ENCODE measurements at places on chromosomes 6 and 20. TPM values are rescaled to one million over a fixed set of nuclear protein-coding genes. Genes with fewer than 3 reads are reported as not detected.
A peak's percentile ranks its signal among the peaks of the same experiment; 100 is the strongest.

DNA sequence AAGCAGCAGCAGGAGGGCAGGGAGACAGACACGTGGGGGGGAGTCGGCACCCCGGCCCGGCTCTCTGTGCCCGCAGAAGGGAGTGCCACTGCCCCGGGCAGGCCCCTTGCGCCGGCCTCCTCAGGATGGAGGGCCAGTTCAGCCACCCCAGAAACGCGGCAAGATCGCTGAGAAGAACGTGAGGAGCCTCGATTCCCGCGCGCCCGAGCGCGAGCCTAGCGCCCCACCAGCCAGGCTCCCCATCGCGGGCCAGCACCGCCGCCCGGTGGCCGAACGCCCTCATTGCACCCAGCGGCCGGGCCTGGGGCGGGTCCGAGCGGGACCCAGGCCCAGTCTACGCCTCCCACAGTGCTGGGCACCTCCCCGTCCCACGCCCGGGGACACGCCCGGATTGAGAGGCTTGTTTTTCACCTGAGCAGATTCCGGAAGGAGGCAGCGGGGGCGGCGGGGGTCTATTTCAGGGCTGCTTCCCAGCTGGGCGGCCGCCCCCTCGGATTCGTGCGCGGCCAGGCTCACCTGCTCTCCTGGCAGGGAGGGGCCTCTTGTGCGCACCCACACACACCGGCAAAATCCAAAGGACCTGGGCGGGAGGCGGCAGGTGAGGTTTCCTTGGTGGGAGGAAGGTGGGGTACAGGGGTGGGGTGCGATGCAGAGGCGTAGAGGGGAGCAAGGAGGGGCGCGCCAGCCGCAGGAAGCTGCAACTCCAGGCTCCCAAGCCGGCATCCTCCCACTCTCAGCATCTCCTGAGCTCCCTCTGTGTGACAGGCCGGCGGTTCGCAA, 9.0 kb upstream of the GRM4 start:
- peak; percentile 98 for DNase-seq

Gene MYT1
- polyA plus RNA-seq = 0.23 TPM

GRCh38 chr6:39263303-39264037, 34.2 kb upstream of the KCNK5 start:
- DNase-seq = no peak

Gene SLC17A2
- not detected for polyA plus RNA-seq

DNA sequence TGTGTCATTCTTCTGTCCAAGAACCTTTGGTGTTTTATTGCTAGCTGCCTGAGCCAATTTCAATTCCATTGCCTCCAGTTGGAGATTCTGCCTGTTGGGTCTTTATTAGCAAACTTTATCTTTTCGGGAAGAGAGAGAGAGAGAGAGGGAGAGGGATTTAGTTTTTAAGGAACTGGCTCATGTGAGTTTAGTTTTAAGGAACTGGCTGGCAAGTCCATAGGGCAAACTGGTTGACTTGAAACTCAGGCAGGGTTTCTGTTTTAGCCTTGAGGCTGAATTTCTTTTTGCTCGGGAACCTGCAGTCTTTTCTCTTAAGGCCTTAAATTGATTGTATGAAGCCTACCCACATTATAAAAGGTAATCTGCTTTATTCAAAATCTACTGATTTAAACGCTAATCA, 23.0 kb downstream of the BCKDHB start:
- DNase-seq = no peak

GRCh38 chr6:112352101-112352500, 5.0 kb downstream of the RFPL4B start:
- no peak for DNase-seq

DNA sequence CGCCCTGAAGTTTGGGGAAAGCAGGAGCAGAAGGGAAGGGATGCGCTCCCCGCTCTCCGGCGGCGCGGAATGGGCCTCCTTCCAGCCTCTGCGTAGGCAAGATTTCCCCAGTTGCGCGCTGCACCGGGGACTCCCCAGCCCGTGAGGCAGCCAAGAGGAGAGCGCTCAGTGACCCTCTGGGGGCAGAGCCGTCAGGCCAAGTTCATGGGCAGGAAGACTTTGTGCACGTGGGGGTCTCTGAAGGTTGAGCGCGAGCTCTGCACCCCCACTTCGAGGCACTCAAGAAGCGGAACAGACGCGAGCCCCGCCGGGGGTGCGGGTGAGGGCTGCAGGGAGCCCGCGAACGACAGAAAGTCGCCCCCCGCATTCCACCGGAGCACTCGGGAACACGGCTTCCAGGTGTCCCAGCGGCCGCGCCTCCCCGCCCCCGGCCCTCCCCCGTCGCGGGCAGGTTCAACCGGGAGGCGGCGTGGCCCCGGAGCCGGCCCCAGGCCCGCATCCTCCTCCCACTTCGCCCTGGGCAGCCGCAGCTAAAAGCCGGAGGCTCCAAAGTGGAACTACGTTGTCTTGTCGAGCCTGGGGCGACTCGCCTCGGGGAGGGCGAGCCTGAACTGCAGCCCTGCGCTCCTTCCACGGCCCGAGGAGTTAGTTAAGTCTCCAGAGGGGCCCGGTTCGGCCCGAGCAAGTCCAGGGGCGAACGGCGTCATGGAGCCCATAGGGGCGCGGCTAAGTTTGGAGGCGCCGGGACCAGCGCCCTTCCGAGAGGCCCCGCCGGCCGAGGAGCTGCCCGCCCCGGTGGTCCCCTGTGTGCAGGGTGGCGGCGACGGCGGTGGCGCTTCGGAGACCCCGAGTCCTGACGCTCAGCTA, at the start of gene PPP1R3G:
Gene PPP1R3G (plus strand): TSS at position 561 of the 867 bp plus-strand sequence. CDS start 145 bp downstream, at position 706.
- DNase-seq = peak; percentile 60

DNA sequence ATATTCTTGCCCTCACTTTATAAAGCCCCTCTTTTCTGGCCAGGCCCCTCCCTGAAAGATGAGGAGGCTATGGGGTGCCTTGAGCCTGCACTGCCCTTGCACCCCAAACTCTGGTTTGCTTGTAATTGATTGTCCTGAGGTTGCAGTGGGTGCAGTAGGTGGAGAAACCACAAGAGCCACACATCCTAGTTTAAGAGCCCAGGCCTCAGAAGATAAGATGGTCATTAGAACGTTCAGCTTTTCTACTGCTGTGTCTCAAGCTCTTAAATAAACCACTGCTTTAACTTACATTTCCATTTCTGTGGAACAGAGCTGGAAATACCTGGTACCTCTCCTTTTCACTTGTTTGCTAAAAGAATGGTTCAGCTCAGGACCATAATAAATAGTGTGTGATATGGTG, 9.0 kb downstream of the MRAP2 start:
- DNase-seq = no peak

Gene HRH3
- polyA plus RNA-seq = 0.02 TPM

DNA sequence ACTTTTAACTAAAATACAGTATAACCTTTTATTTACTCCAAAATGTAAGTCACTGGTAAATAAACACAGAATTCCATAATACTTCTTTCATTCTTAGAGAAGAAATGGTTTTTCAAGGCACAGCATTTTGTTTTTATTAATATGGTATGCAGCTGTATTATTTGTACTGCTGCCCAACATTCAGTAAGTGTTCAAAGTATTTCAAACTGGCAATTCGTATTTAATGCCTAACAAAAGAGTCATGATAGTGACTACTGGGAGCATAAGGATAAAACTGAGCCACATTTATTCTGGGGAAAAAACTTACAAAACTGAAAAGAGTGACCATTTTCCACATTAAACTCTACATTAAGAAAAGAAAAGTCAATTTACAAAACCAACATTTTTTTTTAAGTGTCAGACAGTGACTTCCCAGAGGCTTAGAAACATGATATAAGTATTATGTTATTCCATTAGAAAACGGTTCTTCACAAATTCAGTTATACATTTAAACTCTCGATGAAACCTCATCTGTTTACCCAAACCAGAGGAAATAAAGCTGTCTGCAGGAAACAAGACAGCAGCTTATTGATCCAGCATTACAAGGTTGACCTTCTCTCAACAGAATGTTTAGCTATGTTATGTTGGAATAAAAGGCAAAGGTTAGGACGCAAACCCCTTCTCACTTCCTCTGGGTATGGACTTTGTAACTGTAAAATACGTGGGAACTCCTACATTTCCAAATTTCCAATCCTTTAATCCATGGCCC, 24.3 kb downstream of the EPB41L2 start:
- no peak for DNase-seq

- DNase-seq = no peak
These were observed 481.1 kb upstream of the MAN1A1 start for GRCh38 chr6:119830494-119831295.

Gene FUT9
- polyA plus RNA-seq = under 0.01 TPM

DNA sequence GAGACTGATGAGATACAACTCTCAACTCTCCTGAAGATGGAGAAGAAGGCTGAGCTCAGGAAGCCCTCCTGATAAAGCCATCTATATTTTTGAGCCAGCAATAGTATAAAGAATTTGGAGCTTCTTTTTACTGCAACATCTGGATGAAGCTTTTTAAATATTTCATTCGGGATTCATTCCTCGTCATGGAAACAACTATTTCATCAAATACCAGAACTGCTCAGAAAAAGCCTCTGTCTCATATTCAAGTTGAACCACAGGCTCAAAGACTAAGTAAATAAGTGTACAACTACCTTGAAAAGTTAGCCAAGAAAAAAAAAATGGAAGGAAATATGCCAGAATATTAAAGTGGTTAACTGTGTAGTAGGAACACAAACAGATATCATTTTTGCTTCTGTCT, 37.8 kb downstream of the PTPRT start:
- no peak for DNase-seq

Gene SPEF1
- 1.6 TPM for polyA plus RNA-seq

DNA sequence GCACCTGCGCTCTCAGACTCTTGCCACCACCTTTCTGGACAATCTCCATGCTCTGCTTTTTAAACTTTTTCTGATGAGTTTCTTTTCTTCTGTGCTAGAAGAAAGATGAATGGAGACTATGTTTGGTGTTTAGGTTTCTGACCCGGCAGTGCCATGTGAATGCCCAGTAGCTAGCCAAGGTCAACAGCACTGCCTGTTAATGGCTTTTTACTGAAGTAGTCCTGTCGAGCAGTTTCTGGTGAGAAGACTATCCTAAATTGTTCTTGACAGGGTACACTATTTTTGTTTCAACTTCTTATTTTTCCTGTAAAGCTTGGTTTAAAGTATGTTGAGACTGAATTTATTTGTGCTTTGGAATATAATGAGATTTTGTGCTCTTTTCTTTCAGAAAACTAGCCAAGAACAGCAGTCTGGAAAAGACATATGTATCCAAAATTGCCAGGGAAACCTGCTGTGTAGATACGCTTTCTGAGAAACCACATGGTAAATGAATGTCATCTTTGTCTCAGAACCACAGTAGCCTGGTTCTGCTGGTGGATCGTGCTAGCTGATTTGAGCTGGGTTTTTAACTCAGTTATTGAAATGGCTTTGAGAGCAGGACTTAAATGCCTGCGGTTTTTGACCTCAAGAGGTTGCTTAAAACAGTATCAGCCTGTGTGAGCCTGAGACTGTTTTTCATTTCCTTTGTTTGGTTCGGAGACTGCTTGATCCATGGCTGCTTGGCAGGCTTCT, 48.1 kb downstream of the KCNS1 start:
- DNase-seq = no peak

Gene SDC4
- 131 TPM for polyA plus RNA-seq

Gene DEFB118
- not detected for polyA plus RNA-seq

- no peak for DNase-seq
These were observed 522.5 kb downstream of the CD83 start for GRCh38 chr6:14639983-14640599.

- DNase-seq = no peak
These were observed 37.1 kb downstream of the AFG1L start for GRCh38 chr6:108331982-108332381.

GRCh38 chr6:98124171-98124570, 710.2 kb upstream of the POU3F2 start:
- no peak for DNase-seq

DNA sequence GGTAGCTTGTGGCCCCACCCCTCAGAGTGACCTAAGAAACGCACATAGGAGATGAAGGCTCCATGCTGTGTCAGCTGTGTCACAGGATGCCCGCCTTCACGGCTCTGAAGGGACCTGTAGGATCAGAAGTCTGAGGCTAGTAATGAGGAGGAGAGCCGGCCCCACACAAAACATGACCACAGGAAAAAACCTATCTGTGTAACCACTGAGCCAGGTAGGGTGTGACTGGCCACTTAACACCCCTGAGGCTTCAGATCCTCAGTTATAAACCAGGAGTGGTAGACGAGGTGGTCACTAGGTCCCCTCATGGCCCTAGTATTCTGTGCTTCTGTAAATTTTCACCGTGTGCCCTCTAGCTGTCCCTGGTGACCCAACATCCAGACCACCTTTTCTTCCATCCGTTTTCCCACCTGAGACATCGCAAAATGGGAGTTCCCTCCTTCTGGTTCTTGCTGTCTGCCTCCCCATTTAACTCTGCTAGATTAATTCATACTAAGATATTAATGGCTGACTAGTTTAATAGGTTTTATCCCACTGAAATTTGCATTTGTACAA, 52.8 kb downstream of the TBC1D7 start:
- no peak for DNase-seq

Gene C6orf132
- polyA plus RNA-seq = not detected

DNA sequence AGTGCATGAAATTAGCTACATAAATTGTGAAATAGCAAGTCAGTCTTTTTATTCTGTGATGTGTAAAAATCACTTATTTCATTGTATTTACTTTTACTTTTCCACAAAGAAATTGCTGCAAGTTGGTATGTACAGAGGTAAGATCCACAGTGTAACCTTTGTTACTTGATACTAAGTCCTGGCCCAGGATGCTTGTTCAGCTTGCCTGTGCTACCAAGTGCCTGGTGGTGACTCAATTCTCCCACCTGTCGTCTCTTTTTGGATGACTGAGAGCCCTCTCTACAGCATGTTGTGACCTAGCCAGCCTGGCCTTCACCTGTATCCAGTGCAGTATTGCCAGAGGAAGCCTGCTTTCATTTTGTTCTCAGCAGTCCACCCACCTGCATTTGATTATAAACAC, 54.9 kb downstream of the ANKRD6 start:
- DNase-seq = no peak

DNA sequence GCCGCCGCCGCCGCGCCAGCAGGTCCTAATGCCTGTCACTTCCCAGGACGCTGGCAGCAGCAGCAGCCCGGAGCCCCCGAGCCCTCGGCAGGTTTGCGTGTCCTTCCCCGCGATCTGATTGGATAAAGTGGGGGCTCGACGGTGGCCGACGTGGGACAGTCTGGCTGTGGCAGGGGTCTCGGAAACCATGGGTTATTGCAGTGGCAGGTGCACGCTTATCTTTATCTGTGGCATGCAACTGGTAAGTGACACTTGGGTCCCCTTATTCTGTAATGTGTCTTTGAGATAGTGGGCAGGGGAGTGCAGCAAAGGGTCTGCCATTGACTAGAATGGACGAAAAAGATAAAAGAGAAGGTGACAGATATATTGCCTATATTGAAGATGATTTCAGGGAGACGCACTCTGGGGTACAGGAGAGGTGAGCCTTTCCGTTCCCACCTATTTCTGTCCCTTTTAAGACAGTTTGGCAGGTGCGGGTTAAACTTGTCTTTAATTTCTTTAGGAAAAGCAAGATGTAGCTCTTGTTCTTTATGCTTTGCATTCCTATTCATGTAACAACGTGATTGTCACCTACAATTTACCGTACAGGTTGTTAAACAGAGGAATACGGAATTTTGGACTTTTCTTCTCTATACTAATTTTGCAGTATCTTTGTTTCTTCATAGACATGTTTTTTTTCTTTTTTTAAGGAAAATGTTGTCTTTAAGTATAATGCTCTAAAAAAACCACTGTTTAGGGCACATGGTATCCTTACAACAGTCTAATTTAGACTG, 535 bp downstream of the NKAIN2 start:
- DNase-seq = no peak

- no peak for DNase-seq
These were observed 22.1 kb downstream of the PTPRT start for GRCh38 chr20:43167615-43168014.

Gene KCNB1
- 0.82 TPM for polyA plus RNA-seq

Gene PNPLA1
- polyA plus RNA-seq = not detected

GRCh38 chr20:4546786-4547185, 174.9 kb upstream of the PRND start:
- no peak for DNase-seq

Gene AKAP7
- 0.75 TPM for polyA plus RNA-seq

Data from SK-N-SH (cell line).